ENCODE measurements at places on chromosomes 5 and 9.
A peak's percentile ranks its signal among the peaks of the same experiment; 100 is the strongest.

DNA sequence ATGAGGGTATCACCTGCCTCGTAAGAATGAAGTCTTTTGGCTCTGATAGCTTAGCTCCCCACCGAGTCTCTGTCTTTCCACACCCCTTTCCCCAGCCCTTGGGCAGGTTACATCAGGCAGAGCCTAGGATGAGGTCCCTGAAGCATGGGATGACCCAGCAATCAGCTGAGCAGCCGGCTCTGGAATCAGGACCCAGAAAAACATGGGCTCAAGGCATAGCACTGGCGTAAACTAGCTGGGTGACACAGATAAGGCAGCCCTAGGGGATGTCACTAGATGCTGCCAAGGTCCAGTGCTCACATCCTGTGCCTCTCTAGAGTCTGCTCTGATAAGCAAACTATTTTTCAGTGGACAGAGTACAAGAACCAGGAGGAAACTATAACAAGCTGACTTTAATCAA, 26.6 kb downstream of the IDNK start:
- no peak overlapping the region for H3K4me3 ChIP-seq
- no peaks in the 10 kb centered on the region for H3K4me1 ChIP-seq
- H3K27me3 ChIP-seq = no peaks in the 10 kb centered on the region
- peaks cover 37% of the 10 kb centered on the region for H3K36me3 ChIP-seq
- no peak for DNase-seq
- H3K27ac ChIP-seq = peak overlapping the region; percentile 24

DNA sequence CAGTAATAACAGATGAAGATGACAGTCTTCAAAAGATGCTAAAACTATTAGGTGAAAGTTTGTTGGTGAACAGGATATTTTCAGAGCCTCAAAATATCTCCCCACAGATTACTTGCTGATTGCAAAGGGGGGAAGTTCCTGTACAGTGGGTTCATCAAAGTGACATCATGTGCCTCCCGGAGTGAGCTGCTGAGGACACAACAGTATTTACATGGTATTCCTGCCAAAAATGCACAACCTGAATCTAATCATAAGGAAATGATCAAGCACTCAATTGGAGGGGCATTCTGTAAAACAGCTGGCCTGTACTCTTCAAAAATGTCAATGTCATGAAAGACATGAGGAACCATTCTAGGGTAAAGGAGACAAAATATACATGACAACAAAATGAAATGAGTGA, 18.9 kb upstream of the GLIS3 start:
- H3K27me3 ChIP-seq = no peaks in the 10 kb centered on the region
- H3K4me1 ChIP-seq = no peaks in the 10 kb centered on the region
- H3K36me3 ChIP-seq = no peaks in the 10 kb centered on the region
- no peak overlapping the region for H3K4me3 ChIP-seq

- no peak overlapping the region for H3K4me3 ChIP-seq
- no peak for DNase-seq
- H3K27me3 ChIP-seq = no peaks in the 10 kb centered on the region
- H3K4me1 ChIP-seq = no peaks in the 10 kb centered on the region
- H3K36me3 ChIP-seq = no peaks in the 10 kb centered on the region
Observed at GRCh38 chr5:178640331-178641045, 13.6 kb upstream of the CLK4 start.

GRCh38 chr5:22329683-22330082, 523.5 kb downstream of the CDH12 start:
- no peak overlapping the region for H3K4me3 ChIP-seq
- DNase-seq = no peak
- H3K4me1 ChIP-seq = no peaks in the 10 kb centered on the region
- H3K27me3 ChIP-seq = no peaks in the 10 kb centered on the region
- H3K27ac ChIP-seq = no peak overlapping the region

- no peak overlapping the region for H3K4me3 ChIP-seq
- no peaks in the 10 kb centered on the region for H3K27me3 ChIP-seq
- H3K36me3 ChIP-seq = no peaks in the 10 kb centered on the region
- H3K4me1 ChIP-seq = no peaks in the 10 kb centered on the region
- no peak for DNase-seq
Observed at GRCh38 chr9:89491694-89492093, 6.2 kb downstream of the SEMA4D start.

DNA sequence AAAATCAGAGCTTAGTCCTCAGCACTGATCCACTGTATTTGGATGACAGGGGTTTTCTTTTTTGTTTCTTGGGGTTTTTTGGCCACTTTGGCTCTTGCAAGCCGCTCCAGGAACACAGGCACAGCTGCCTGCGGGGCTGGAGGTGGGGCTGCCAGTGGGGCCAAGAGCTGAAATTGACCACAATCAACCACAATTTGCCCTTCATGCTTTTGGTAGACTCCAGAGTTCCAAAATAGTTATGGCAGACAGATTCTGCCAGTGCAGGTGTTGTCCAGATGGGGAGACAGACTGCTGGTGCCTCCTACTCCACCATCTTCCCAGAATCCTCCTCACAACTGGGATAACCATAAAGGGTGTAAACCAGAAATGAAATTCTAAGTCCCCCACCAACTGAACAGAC, 36.5 kb downstream of the PLEKHG4B start:
- no peak for DNase-seq
- H3K4me3 ChIP-seq = no peak overlapping the region
- H3K27ac ChIP-seq = no peak overlapping the region
- H3K27me3 ChIP-seq = no peaks in the 10 kb centered on the region
- H3K4me1 ChIP-seq = no peaks in the 10 kb centered on the region
- no peaks in the 10 kb centered on the region for H3K36me3 ChIP-seq

DNA sequence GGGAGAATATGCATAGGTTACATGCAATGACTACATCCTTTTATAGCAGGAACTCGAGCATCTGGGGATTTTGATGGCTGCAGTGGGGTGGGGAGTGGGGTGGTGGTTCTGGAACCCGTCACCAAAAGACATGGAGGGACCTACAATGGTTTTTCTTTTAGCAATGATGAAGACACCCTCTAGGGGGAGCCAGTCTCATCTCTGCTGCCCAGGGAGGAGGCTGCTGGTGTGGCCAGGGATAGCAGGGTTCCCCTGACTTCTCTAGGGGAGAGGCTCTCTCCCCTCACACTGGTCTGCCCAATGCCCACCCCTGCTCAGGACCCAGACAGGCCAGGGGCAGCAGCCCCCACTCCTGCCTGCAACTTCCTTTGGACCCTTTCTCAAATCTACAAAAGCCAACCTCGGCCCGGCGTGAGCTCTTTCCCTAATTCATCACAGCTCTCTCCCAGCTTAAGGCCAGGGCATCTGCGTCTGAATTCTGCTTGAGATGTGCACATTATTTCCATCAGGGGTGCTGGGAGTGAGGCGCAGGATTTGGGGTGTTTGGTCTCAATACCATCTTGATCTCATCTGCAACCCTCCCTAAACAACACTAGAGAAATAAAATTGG, 73.6 kb upstream of the RETREG1 start:
- H3K4me3 ChIP-seq = no peak overlapping the region
- H3K27me3 ChIP-seq = no peaks in the 10 kb centered on the region
- H3K4me1 ChIP-seq = no peaks in the 10 kb centered on the region
- no peak overlapping the region for H3K27ac ChIP-seq

DNA sequence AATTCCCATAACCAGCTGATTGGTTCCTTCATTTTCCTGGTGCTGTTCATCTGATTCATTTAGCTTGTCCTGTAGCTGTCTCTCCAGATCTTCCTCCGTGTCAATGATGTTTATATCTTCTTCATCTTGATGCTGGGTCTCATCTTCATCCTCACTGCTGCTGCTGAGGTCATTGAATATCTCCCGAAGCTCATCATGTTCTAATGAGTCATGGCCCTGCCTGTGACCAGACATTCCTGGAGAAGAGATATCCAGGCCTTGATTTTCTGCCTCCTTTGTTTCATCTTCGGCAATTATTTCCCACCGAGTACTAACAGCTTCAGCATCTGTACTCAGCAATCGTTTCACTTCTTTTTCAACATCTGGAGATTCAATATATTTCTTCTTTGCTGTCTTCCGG, 1.4 kb downstream of the TAF7 start:
- no peak overlapping the region for H3K4me3 ChIP-seq
- H3K27me3 ChIP-seq = no peaks in the 10 kb centered on the region
- no peaks in the 10 kb centered on the region for H3K4me1 ChIP-seq
- peaks cover 42% of the 10 kb centered on the region for H3K36me3 ChIP-seq
- no peak for DNase-seq
- H3K27ac ChIP-seq = no peak overlapping the region

DNA sequence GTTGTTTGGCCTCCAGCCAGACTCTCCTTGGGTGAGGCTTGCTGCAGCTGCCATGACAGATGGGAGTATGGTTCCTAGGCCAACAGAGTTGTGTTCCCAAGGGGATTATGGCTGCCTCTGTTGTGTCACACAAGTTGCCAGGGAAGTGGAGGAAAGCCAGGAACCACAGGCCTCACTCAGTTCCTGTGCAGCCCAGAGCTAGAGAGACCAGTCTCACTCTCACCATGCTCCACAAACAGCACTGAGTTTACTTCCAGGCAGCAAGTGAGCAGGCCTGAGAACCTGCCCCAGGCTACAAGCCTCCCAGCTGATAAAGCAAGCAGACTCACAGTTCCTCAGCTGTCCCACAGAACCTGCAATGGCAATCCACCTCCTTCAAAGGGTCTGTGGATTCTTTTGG, 273.6 kb upstream of the TAS2R1 start:
- H3K27me3 ChIP-seq = no peaks in the 10 kb centered on the region
- DNase-seq = no peak
- H3K36me3 ChIP-seq = no peaks in the 10 kb centered on the region
- H3K4me3 ChIP-seq = no peak overlapping the region

DNA sequence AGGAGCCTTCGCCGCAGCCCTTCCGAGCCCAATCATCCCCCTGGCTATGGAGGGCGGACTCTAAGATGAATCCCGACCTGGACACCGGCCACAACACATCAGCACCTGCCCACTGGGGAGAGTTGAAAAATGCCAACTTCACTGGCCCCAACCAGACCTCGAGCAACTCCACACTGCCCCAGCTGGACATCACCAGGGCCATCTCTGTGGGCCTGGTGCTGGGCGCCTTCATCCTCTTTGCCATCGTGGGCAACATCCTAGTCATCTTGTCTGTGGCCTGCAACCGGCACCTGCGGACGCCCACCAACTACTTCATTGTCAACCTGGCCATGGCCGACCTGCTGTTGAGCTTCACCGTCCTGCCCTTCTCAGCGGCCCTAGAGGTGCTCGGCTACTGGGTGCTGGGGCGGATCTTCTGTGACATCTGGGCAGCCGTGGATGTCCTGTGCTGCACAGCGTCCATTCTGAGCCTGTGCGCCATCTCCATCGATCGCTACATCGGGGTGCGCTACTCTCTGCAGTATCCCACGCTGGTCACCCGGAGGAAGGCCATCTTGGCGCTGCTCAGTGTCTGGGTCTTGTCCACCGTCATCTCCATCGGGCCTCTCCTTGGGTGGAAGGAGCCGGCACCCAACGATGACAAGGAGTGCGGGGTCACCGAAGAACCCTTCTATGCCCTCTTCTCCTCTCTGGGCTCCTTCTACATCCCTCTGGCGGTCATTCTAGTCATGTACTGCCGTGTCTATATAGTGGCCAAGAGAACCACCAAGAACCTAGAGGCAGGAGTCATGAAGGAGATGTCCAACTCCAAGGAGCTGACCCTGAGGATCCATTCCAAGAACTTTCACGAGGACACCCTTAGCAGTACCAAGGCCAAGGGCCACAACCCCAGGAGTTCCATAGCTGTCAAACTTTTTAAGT, 819 bp downstream of the ADRA1B start:
- H3K27me3 ChIP-seq = no peaks in the 10 kb centered on the region
- H3K4me1 ChIP-seq = no peaks in the 10 kb centered on the region
- peak overlapping the region; percentile 75 for H3K27ac ChIP-seq
- H3K4me3 ChIP-seq = peak overlapping the region; percentile 55
- no peak for DNase-seq
- H3K36me3 ChIP-seq = no peaks in the 10 kb centered on the region

DNA sequence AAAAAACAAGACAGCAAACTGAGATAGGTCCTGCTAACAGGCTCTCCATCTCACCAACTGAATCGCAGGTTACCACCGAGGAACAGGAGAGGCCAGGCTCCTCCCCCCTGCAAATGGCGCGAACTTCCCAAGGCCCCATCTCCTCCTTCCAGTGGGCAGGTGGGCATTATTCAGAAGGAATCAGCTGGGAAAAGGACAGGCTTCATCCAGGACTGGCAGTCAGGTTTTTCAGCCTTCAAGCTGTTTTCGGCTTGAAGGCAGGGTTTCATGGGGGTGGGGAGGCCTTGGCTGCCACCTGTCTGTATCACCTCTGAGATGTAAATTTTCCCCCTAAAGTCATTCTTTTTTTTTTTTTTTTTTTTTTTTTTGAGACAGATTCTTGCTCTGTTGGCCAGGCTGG, 79.4 kb downstream of the SFXN1 start:
- no peaks in the 10 kb centered on the region for H3K27me3 ChIP-seq
- DNase-seq = no peak
- H3K27ac ChIP-seq = no peak overlapping the region
- no peaks in the 10 kb centered on the region for H3K36me3 ChIP-seq

DNA sequence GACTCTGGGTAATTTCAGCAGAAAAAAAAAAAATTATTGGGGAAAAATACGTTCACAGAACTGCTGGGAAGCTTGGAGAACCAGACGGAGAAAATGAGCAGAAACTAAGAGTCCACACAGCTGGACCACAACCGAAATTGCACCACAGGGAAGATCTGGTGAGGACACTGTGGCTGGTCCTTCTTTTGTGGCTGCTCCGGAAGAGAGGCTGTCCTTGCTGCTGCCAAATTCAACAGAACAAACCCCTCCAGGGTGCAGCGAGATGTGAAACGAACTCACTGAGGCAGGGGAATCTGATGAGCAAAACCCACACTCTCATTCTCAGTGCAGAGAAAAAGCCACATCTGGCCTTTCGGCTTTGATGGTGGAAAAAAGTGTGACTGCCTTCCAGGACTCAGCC, 200.0 kb downstream of the ACTL7B start:
- H3K4me1 ChIP-seq = no peaks in the 10 kb centered on the region
- H3K4me3 ChIP-seq = no peak overlapping the region
- no peaks in the 10 kb centered on the region for H3K27me3 ChIP-seq
- no peaks in the 10 kb centered on the region for H3K36me3 ChIP-seq

DNA sequence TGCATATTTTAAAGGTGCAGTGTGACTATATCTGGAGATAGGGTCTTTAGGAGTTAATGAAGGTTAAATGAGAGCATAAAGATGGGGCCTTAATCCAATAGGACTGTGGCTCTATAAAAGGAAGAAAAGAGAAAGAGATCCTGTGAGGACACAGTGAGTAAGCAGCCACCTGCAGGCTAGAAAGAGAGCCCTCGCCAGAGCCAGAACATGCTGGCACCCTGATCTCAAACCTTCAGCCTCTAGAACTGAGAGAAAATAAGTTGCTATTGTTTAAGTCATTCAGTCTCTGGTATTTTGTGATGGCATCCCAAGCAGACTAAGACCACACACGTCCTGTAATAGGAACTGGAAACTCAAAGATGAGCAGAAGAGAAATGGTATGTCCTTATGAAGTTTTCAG, 41.0 kb downstream of the RNF180 start:
- no peaks in the 10 kb centered on the region for H3K27me3 ChIP-seq
- H3K36me3 ChIP-seq = no peaks in the 10 kb centered on the region
- H3K4me3 ChIP-seq = no peak overlapping the region
- no peak for DNase-seq

- no peaks in the 10 kb centered on the region for H3K36me3 ChIP-seq
- no peak overlapping the region for H3K4me3 ChIP-seq
- no peaks in the 10 kb centered on the region for H3K27me3 ChIP-seq
- peak overlapping the region; percentile 51 for H3K27ac ChIP-seq
Observed at GRCh38 chr5:113119246-113119924, 142.8 kb downstream of the DCP2 start.
